ENCODE measurements at places on chromosomes 2 and 18.

DNA sequence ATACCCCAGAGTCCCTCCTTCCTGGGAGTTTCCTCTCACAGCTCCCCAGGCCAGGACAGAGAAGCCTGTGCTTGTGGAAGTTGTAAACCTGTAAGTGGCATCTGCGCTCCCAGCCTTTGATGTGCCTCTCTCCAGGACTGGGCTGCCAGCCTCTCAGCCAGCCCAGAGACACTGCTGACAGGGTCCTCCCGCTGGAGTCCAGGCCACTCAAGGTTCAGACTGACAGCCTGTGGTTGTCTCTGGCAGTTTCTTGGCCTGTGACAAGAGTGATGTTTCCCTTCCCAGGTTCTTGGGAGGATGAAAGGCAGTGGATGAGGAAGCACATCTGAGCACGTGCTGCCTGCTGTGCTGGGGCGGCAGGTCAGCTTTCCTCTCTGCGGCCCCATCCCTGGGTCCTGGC lies 3.0 kb downstream of the SLC35F6 start:
- no peak for DNase-seq

DNA sequence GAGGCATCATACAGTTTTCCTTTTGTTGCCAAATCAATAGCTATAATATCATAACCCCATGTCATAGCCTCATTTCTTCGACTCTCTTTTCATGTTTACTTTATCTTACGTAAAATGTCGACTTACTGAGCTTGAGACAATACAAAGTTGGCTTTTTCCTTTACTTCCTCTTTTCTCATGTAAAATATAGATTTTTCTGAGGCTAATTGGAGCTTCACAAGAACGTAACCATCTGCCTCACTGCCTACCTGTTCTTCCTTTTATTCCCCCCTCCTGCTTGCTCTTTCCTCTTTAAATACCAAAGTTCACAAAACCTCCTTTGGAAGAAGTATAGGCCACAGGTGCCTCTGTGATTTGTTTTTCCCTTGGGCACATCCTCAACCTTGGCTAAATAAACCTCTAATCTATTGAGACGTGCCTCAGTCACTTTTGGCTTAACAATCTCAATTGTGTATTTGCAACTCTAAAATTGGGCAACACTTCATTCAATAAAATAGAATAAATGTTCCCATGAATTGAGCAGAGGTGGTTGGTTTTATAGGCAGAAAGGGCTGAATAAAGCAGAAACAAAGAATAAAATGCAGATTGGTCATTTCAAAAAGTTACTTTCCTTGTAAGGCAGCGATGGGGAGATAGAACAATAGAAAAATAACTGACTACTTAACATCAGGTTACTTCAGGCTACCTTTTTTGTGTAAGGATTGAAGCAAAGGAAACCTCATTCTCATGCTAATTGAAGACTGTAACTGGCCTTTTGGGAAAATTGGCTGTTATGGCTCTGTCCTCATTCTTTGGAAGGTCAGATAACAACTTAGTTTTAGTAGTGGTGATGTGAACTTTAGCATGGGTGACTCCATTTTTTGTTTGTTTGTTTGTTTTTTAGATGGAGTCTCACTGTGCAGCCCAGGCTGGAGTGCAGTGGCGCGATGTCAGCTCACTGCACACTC lies 21.3 kb downstream of the COMMD1 start:
- DNase-seq = no peak

DNA sequence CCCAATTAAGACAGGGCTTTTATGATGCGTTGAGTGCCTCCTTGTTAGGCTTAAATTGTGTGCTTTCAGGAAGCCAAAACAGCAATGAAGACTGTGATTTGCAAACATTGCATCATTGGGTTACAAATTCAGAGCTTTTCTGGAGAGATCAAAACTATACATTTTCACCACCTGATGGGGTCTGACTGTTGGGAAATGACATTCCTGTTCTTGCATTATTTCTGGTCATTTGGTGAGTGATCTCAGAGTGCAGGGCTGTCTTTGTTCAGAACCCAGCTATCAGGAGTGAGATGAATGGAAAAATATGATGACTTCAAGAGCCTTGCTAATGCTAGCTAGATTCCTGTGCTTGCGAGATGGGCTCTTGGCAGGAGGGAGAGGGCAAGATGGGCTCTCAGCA lies 39.1 kb downstream of the SH3RF3 start:
- DNase-seq = no peak

GRCh38 chr2:78355967-78356366 lies 669.5 kb upstream of the REG3G start:
- DNase-seq = no peak

DNA sequence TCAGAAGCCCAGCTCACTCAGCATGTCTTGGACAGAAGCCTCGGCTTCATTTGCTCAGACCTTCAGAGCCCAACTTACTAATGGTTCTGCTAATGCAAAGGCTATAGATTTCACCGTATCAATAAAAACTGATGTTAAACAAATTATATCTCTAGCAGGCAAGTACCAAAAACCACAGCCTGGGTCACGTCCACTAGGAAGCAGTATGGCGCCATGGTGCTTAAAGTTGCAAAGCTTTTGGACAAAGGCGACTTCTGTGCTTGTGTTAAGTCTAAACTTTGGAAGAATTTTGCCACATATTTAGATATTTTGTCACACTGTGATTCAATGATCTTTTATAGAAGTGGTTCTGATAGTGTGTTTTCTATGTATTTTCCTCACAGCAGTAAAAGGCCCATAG lies 276.8 kb upstream of the PARD3B start:
- no peak for DNase-seq

DNA sequence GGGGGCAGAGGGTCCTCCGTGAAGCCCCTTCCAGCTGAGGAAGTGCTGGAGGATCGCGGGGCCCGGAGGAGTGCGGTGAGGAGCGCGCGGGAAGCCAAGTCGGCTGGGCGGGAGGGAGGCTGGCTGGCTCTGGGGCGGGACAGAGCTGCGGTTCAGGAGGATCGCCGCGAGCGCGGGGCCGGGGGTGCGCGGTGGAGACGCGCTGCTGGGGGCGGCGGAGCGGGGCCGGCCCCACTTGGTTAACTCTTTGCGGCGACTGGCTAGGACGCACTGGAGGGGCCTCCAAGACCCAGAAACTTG lies 464 bp downstream of the CYBRD1 start:
- DNase-seq = peak; percentile 27

GRCh38 chr2:28633204-28633603 lies 118.4 kb upstream of the PPP1CB start:
- no peak for DNase-seq

DNA sequence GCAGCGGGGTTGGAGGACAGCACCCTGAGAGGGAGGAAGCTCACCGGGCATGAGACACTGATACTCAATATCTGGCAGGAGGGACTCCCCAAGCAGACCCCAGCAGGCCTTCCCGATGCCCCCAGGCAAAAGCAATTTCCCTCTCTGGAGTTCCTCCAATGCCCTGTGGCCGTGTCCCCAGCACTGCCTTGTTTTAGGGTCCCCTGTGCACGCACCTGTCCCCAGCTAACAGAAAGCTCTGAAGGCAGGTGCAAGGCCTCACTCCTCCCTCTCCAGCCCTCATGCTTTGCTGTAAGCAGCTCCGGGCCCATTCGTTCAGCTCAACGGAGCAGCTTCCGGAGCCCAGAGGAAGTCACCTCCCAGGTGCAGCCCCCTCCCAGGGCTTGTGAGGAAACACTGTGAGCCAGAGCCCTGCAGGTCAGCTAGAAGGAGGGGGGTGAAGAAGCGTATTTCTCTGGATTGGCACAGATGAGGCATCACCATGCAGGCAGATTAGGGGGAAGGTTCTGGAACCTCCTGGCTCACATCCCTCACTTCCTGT lies 50.3 kb upstream of the ID2 start:
- DNase-seq = peak; percentile 32

Measured in activated naive CD4-positive, alpha-beta T cell treated with anti-CD3 and anti-CD28 coated beads, Interleukin-2, amount 10 ng/mL, durations not matched to agents 7 days and 5 days (primary cell).